8988T (cell line): ENCODE measurements at places on chromosomes 12 and 14.

DNA sequence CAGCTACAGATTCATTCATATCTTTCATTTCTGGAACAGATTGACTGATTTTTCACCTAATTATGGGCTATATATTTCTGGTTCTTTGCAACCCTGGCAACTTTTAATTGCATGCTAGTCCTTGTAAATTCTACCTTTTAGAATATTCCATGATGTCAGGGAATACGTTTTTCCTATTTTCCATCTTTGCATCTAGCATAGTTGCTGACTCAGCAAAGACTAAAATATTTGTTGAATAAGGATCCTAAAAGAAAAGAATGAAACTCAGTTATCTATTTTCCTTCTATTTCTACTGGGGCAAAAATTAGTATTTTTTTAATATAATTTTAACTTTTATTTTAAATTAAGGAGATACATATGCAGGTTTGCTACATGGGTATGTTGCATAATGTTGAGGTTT is 438.3 kb downstream of the GXYLT1 start:
- no peak for DNase-seq

DNA sequence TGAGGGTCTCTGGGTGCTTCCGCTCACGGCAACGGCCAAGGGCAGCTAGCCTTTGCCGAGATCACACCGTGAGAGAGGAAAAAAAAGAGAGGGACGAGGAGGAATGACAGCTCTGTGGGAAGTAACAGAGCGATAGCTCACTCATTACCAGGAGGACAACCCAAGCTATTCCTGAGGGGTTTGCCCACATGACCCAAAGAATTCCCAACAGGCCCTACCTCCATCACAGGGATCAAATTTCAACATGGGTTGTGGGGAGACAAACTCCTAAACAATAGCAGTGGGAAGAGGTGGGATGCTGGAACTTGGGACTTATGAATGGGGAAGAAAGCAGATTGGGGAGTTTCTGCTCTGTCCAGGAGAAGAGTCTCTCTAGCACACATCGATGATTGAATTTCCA is 180.6 kb downstream of the LRRK2 start:
- no peak for DNase-seq

GRCh38 chr14:75738192-75738591 is 77.1 kb downstream of the TTLL5 start:
- DNase-seq = no peak

DNA sequence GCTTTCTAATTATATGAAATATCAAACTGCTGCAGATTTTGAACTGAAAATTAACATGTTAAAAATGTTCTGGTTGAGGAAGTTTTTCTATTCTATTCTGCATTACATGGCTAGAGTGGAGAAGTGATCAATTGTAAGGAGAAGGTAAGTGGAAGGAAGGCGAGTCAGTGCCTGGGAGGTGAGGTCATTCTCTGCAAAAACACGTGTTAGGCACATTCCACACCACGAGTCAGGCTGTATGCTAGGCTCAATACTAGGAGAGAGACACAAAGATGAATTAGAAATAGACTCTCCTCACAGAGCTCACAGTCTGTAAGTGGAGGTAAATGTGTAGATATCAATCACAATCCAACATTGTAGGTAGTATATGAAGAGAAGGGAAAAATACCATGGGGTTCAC is 194.1 kb downstream of the NOVA1 start:
- DNase-seq = no peak

GRCh38 chr14:104316723-104317491 is 178.5 kb downstream of the KIF26A start:
- no peak for DNase-seq
